ENCODE measurements at places on chromosomes 2 and 18.

DNA sequence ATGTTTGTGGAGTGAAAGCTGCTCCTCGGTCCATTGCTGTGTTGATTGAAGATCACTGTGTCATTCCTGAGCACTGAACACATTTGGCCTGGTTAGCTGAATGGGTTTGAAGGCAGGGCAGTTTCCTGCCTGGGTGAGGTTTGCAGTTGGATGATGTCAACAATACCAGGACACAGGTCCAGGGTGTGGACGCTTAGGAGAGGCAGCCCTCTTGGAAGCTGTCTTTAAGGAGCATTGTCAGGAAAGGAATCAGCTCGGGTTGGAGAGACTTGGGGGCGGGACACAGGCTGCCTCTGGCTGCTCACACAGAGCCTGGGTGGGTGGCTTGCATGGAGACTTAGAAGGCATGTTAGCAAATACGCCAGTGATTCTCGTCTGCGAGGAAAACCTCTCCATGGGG, 237.7 kb downstream of the SEPTIN10 start:
- no peak for DNase-seq

DNA sequence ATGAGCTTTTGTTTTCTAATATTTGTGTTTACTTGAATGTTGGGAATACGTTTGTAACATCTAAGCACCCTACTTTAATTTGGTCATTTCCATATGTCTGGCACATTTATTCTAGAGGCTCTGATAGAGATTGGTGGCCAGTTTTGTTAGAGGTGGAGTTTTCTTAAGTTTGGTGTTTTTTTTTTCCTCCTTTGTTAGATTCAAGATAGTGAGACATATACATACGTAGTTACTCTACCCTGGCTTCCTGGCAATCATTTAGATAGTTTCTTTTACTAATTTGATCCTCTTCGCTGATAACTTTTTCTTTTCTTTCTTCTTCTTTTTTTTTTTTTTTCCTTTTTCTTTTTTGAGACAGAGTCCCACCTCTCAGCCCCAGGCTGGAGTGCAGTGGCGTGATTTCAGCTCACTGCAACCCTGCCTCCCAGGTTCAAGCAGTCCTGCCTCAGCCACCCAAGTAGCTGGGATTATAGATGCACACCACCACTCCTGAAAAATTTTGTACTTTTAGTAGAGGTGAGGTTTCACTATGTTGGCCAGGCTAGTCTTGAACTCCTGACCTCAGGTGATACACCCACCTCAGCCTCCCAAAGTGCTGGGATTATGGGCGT, 26.6 kb downstream of the SMCHD1 start:
- DNase-seq, result no peak

DNA sequence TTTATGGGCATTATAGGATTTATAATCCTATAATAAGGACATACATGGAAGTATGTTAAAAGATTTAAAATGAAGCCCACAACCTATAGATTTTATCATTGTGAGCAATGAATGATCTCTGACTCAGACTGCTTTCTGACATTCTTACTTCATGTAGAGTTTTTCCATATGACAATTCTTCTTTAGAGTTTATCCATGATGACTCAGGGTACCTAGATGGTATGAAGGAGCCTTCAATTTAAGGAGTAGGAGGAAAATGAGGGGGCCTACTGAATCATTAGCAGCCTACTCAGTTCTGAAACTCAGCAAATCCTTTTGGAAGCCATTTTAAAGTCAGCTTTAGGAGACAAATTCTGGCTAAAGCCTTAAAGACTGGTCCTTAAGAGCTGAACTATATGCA, 10.4 kb downstream of the PELI1 start:
- DNase-seq, result no peak

GRCh38 chr2:9375857-9376428, 47.4 kb downstream of the ITGB1BP1 start:
- DNase-seq, result no peak

GRCh38 chr2:13616616-13617015, 899.9 kb downstream of the TRIB2 start:
- DNase-seq, result no peak

- DNase-seq, result no peak
Observed at GRCh38 chr2:129914538-129915302, 64.7 kb upstream of the RAB6C start.

GRCh38 chr2:215622837-215623236, 187.0 kb upstream of the FN1 start:
- DNase-seq, result no peak

GRCh38 chr2:220684099-220684498, 888.0 kb downstream of the EPHA4 start:
- no peak for DNase-seq

DNA sequence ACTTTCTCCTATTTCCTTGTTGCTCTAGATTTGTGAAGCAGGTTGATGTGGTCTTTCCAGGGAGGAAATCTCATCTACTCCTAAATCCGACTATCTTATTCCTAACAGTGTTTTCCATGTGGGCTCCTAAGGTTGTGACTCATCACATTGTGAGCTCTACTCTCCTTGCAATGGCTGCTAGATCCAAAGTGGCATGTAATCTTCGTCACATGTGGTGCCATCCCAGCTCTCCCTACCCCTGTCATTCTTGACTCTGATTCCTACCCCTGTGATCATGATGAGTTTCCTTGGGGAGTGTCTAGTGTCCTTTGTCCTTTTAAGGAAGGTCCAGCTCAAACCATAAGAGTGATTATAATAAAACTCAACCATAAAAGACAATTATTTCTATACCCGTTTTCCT, 47.3 kb upstream of the GULP1 start:
- no peak for DNase-seq

DNA sequence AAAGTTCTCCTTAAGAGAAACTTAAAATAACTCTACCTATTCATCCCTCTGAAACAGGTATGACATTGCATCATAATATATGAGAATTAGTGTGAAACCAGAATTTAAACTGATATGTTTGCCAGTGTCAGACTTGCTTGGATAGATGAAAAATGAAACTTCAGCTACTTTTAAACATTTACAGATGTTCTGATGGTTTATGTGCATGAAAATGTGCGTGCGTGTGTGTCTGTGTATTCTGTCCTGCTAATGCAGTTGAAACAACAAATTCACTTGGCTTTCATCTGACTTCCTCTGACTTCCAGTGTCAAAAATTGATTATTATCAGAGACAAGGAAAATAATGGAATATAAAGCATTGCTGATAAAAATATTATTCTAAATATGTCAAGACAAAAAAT, 719.4 kb downstream of the LRP1B start:
- no peak for DNase-seq

GRCh38 chr2:7777668-7778067, 860.5 kb downstream of the RNF144A start:
- no peak for DNase-seq

- no peak for DNase-seq
Observed at GRCh38 chr2:40680547-40680946, 228.7 kb upstream of the SLC8A1 start.

- no peak for DNase-seq
Observed at GRCh38 chr2:150351922-150352321, 135.5 kb downstream of the RND3 start.

- DNase-seq, result no peak
Observed at GRCh38 chr2:95007031-95007609, 18.4 kb upstream of the MAL start.

- DNase-seq, result no peak
Observed at GRCh38 chr18:79402977-79403722, 7.4 kb downstream of the NFATC1 start.

GRCh38 chr2:113282747-113283533, 4.2 kb upstream of the PAX8 start:
- DNase-seq, result no peak

DNA sequence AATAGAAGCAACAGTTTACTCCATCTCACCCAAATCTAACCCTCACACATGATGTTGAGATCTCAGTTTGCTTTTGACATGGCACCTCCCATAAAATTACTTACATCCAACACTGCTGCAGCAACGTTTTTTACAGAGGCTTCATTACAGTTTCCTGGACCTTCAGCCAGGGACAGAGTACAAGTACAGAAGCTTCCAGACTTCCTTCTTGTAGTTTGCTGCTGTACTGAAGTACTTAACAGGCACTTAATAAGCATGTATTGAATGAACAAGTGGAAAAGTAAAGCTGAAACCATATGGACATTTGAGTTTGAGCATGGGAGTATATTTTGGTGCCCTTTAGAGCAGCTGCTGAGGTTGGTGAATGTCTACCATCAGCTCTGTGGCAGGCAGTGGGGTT, 514.2 kb downstream of the PTPRM start:
- no peak for DNase-seq

- no peak for DNase-seq
Observed at GRCh38 chr2:96413323-96413722, 77.8 kb downstream of the NCAPH start.

DNA sequence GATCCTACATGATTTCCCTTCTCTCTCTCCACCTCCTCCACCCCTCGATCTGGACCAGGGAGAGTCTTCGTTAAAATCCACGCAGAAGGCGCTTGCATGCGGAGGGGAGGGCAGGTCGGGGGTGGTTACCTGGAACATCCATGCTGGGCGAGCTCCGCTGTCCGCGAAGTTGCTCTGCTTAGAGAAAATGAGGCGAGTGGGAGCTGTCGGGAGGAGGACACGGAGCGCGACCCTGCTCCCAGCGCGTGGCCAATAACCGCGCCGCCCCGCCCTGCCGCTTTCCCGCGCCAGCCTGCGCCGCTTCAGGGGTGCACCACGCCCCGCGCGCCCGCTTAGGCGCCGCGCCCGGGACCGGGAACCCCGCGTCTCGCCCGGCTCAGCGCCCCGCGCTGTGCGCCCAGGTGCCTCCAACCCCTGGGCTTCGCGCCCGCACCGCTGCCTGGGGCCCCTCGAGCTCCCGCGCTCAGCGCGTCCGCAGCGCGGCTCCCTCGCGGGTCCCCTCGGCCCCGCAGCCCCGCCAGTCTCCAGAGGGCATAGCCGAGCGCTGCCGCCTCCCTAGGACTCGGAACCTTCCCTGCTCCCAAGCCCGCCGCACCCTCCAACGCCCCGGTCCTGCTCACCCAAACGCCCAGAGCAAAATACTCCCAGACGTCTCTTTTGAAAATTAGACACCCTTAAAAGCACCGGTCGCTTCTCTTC, 636 bp downstream of the CBLN2 start:
- no peak for DNase-seq

DNA sequence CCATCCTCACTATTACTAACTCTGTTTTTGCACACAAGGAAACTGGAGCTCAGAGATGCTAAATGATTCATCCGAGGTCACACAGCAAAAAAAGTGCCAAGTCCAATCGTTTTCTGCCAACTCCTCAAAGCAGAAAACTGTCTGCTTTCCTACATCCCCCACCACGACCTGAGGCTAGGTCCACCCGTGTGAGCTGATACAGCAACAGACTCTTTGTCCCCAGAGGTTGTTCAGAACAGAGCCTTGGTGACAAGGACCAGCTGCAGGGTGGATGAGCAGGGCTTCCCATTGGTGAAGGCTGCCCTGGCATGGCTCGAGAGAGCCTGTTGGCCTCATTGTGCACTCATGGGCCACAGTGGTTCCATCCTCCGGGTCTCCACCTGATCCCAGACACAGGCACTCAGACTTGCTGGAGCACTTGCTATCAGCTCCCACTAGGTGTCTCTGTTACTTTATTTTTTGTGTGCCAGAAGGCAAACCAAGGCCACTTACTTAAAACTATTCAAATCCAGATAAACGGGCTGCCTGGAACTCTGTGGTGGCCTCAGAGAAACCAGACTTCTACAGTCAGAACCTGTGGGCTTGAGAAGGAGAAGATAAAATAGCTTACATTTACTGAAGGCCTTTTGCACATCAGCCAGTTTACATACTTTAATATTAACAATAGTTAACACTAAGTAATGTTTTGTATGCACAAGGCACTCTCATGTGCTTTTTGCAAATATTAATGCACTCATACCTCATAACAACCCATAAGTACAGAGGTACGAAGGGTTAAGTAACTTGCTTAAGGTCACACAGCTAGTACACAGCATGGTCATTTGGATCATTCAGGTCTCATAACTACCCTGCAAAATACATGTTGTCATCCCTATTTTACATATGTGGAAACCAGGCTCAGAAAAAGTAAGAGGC, 62.9 kb upstream of the CTIF start:
- DNase-seq, result no peak

GRCh38 chr2:64586054-64586453, 61.9 kb downstream of the AFTPH start:
- no peak for DNase-seq

- DNase-seq, result no peak
Observed at GRCh38 chr2:217076657-217077232, 216.9 kb upstream of the TNP1 start.

GRCh38 chr2:239148495-239149200, 252.2 kb downstream of the HDAC4 start:
- DNase-seq, result no peak
